ENCODE measurements at places on chromosomes 11 and 22. TPM values are rescaled to one million over a fixed set of nuclear protein-coding genes. Genes with fewer than 3 reads are reported as not detected.

DNA sequence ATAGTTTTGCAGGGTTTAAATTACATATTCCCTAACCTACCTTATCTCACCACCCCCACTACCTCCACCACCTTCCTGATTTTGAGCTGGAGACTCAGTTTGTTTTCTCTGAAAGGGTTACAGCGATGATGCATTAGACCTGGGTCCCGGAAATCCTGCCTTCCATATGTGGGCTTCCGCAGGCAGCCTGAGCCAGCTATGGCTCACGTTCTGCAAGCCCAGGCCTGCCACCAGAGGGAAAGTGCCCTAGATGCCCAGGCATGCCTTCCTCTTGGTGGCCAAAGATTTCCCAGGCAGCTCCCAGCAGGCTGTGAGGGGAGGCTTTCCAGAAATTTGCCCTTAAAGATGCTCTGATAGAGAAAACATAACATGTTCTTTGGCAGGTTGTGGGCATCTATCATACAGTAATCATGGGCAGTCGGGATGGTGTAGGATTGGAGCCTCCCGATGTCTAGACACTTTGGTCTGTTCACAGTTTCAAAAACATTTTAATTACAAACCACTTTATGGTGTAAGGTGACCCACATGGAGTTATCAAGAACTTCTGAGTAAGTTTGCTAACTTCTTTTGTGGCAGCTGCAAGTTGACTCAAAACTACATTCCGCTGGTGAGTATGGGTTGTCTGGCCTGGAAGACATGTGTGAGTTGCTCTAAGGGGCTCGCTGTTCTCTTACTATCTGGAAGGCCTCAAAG is 79.3 kb downstream of the MICAL2 start:
- DNase-seq, result no peak
- no peak overlapping the region for H3K27ac ChIP-seq
- no peak overlapping the region for H3K4me3 ChIP-seq
- no peaks in the 10 kb centered on the region for H3K27me3 ChIP-seq
- peaks cover 26% of the 10 kb centered on the region for H3K4me1 ChIP-seq
- no peaks in the 10 kb centered on the region for H3K36me3 ChIP-seq

DNA sequence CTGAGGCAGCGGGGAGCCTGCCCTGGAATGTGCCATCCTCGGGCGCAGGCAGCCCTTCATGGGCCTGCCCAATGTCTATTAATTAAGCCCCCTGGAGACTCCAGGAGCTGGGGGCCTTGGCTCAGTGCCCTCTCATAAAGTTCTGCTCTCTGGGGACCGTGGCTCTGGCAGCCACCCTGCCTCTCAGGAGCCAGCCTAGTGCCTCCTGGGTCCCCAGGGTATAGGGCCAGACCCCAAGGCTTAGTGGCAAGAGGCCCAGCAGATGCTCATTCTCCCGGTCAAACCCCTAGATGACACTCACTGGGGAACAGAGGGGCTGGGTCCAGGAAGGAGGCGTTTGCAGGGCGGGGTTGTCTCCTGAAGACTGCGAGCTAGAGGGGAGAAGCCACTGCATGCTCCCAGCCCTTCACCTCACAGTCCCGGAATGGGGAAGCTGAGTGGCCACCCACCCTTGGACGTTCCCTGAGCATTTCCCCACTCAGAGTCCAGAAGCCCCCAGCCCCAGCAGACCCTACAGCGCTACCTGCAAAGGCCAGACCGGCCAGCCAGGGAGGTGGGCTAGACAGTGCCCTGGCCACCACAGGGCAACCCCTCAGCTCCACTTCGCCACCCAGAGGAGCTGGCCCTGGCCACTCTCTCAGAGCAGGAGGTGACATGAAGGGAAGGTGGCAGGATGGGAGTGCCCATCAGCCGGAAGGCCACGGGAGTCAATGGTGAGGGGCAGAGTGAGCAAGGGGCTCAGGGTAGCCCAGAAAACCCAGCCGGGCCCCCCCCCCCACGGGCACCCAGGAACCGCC is 83.0 kb downstream of the CDKN1C start:
- H3K4me1 ChIP-seq, result peaks cover 16% of the 10 kb centered on the region
- H3K27me3 ChIP-seq, result no peaks in the 10 kb centered on the region
- H3K27ac ChIP-seq, result no peak overlapping the region
- DNase-seq, result peak; percentile 4
- H3K4me3 ChIP-seq, result no peak overlapping the region

DNA sequence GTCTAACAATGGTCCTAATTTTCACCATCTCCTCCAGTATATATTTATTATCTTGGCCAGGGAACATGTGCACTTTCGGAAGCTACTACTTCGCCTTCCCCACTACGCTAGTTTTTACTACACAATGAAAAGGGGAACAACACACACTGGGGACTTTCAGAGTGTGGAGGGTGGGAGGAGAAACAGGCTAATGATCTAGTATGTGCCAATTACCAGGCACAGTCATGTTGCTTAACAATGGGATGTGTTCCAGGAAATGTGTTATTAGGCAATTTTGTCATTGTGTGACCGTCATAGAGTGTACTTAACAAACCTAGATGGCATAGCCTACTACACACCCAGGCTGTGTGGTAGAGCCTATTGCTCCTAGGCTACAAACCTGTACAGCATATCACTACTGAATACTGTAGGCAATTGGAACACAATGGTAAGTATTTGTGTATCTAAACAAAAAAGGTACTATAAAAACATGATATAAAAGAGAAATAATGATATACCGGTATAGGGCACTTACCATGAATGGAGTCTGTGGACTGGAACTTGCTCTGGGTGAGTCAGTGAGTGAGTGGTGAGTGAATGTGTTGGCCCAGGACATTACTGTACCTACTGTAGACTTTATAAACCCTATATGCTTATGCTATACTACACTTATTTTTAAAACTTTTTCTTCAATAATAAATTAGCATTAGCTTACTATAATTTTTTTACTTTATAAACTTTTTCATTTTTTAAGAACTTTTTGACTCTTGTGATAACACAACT is 20.1 kb upstream of the CUL5 start:
- DNase-seq, result no peak
- H3K4me3 ChIP-seq, result no peak overlapping the region
- H3K4me1 ChIP-seq, result no peaks in the 10 kb centered on the region
- no peaks in the 10 kb centered on the region for H3K36me3 ChIP-seq

MRGPRF gene
- total RNA-seq, result 4.7 TPM

- peaks cover 7% of the 10 kb centered on the region for H3K4me1 ChIP-seq
- no peaks in the 10 kb centered on the region for H3K27me3 ChIP-seq
- no peak overlapping the region for H3K4me3 ChIP-seq
- no peak overlapping the region for H3K27ac ChIP-seq
- no peak for DNase-seq
Observed at GRCh38 chr11:131386408-131386807, 16.0 kb downstream of the NTM start.

- H3K36me3 ChIP-seq, result no peaks in the 10 kb centered on the region
- DNase-seq, result no peak
- H3K4me1 ChIP-seq, result no peaks in the 10 kb centered on the region
- no peak overlapping the region for H3K27ac ChIP-seq
Observed at GRCh38 chr11:5837695-5838094, 4.0 kb downstream of the OR52E6 start.

- no peaks in the 10 kb centered on the region for H3K27me3 ChIP-seq
- DNase-seq, result peak; percentile 80
- no peaks in the 10 kb centered on the region for H3K36me3 ChIP-seq
- peaks cover 99% of the 10 kb centered on the region for H3K4me1 ChIP-seq
- no peak overlapping the region for H3K4me3 ChIP-seq
Observed at GRCh38 chr11:118916842-118917388, 8.8 kb downstream of the BCL9L start.

GRCh38 chr11:6734616-6735015 is 37.2 kb downstream of the OR2AG2 start:
- no peaks in the 10 kb centered on the region for H3K27me3 ChIP-seq
- H3K4me1 ChIP-seq, result no peaks in the 10 kb centered on the region

DNA sequence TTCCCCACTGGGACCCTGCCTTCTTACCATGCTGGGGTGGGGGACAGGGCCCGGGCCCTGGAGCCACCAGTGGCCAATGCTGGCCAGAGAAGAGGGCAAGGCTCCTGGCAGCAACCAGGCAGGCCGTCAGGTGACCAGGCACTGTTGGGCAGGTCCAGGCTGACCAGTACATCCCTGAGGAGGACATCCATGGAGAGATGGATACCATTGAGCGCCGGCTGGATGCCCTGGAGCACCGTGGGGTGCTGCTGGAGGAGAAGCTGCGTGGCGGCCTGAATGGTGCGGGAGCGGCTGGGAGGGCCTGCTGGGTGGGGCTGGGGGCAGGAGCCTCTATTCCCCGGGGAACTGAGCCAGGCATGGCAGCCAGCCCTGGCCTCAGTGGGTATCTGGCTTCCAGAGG is 21.0 kb downstream of the C22orf23 start:
- no peak overlapping the region for H3K4me3 ChIP-seq
- H3K27me3 ChIP-seq, result no peaks in the 10 kb centered on the region
- no peak for DNase-seq
- H3K27ac ChIP-seq, result peak overlapping the region; percentile 63

- H3K27ac ChIP-seq, result no peak overlapping the region
- no peak overlapping the region for H3K4me3 ChIP-seq
- H3K36me3 ChIP-seq, result no peaks in the 10 kb centered on the region
Observed at GRCh38 chr11:13316528-13316961, 39.0 kb downstream of the BMAL1 start.

DNA sequence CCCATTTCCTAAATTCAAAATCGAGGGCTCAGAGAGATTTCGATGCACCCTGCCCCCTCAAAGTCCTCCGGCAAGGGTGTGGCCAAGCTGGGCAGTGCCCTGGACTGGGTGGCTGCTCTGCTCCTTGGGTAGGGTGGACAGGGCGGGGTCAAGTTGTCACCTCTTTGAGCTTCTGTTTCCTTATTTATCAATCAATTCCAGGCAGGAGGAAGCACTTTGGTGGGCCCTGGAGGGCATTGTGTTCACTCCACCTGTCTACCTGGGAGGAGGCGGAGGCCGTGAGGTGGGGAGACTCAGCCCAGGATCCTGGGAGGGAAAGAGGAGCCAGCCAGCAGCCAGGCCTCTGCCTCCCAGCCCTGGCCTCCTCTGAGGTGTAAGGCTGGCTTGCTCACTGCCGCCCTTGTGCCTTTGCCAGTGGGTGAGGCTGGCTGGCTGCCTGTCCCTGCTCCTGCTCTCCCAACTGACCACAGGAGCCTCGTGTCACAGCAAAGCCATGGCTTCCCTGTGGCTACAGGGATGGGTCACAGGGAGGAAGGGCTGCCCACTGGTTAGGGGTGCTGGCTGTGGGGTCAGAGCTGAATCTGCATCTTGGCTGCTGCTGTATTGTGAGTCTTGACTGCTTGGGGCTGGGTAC is 25.5 kb upstream of the SHISAL1 start:
- no peak overlapping the region for H3K4me3 ChIP-seq
- H3K4me1 ChIP-seq, result no peaks in the 10 kb centered on the region
- H3K36me3 ChIP-seq, result no peaks in the 10 kb centered on the region
- DNase-seq, result no peak

DNA sequence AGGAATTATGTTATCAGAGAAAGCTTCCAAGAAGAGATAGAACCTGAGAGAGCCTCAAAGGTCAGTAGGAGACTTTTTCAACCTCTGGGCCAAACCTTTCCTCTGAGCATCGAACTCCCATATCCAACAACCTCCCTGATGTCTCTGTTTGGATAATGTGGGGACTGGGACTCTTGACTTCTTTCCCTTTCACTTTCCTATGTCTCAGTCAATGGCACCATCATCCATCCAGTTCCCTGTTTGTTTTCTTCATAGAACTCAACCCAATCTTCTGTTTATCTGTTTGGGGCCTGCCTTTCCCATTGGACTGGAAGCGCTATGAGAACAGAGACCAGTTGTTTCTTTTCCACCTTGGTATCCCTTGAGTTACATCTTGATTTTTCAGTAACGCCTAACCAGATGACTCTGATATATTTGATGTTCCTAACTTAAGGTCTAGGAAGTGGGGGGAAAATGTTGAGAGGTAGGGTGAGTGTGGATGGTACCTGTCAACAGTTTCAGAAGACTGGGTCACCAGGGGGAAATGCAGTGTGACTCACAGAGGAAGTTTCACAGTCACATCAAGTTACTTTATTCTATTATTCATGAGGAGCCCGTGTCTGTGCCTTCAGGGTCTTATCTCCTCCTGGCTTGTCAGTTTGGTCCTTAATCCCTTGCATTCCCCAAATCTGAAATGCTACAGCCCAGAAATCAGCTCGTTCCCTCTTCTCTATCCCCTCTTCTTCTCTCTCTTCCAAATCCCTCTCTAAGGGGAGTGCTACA is 4.5 kb upstream of the KCNE3 start:
- no peak overlapping the region for H3K4me3 ChIP-seq
- no peak overlapping the region for H3K27ac ChIP-seq
- H3K36me3 ChIP-seq, result no peaks in the 10 kb centered on the region
- no peak for DNase-seq
- peaks cover 12% of the 10 kb centered on the region for H3K4me1 ChIP-seq
- H3K27me3 ChIP-seq, result no peaks in the 10 kb centered on the region

IGLL1 gene
- not detected for total RNA-seq

DBX1 gene
- not detected for total RNA-seq

DNA sequence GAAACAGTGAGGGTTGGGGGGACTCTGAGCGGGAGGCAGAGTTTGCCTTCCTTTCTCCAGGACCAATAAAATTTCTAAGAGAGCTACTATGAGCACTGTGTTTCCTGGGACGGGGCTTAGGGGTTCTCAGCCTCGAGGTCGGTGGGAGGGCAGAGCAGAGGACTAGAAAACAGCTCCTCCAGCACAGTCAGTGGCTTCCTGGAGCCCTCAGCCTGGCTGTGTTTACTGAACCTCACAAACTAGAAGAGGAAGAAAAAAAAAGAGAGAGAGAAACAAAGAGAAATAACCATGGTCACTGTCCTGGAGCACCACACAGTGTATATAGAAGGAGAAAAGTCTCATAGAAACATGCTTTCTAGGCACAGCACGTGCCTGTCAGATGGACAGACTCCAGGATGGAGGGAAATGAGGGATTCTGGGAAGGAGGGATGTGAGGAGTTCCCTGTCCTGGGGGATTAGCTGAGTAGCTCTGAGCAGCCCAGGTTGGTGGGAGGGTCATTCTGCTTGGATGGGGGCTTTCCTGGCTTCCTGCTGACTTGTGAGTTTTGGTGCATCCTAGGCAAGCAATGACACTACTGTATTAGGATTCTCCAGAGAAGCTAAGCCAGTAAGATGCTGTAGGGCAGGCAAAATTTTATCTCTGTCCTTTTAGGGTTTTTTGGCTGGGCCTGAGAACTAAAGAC is 3.1 kb downstream of the GSTP1 start:
- H3K27ac ChIP-seq, result no peak overlapping the region
- peaks cover 31% of the 10 kb centered on the region for H3K4me1 ChIP-seq
- no peak overlapping the region for H3K4me3 ChIP-seq
- H3K36me3 ChIP-seq, result no peaks in the 10 kb centered on the region
- DNase-seq, result no peak
- H3K27me3 ChIP-seq, result no peaks in the 10 kb centered on the region

- no peaks in the 10 kb centered on the region for H3K27me3 ChIP-seq
- H3K36me3 ChIP-seq, result no peaks in the 10 kb centered on the region
- DNase-seq, result peak; percentile 34
Observed at GRCh38 chr22:22558972-22559603, at the start of gene PRAME. Gene PRAME (minus strand): TSS chr22:22559265. CDS start chr22:22556832, 2,433 bp downstream.
